ENCODE measurements at places on chromosomes 5 and 9.

- DNase-seq = no peak
Measured at GRCh38 chr5:102314328-102314727, 18.2 kb upstream of the SLCO4C1 start.

- no peak for DNase-seq
Measured at GRCh38 chr5:66906021-66906420, 290.6 kb downstream of the CD180 start.

GRCh38 chr9:76859860-76860259 lies 46.1 kb downstream of the PRUNE2 start:
- DNase-seq = no peak

DNA sequence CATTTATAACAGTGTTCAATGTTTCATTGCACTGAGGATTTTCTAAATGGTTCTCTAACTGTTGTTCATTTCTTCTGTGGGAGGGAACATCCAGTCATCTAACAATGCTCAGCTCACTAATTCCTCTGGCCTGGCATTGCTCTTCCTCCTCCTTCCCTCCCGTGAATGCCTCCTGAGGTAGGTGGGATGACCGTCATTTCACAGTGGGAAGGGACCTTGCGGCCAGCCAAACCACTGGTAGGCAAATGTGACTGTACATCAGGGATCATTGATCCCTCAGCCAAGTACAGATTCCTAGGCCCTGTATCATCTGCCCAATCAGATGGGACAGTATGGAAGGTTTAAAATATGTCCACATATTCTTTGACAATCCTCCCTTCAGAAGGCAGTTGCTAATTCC lies 23.7 kb upstream of the VDAC1 start:
- DNase-seq = no peak

- no peak for DNase-seq
Measured at GRCh38 chr9:98538626-98539031, 170.1 kb downstream of the GABBR2 start.

- peak; percentile 19 for DNase-seq
Measured at GRCh38 chr9:134191455-134192209, 27.3 kb upstream of the RNU6ATAC start.

DNA sequence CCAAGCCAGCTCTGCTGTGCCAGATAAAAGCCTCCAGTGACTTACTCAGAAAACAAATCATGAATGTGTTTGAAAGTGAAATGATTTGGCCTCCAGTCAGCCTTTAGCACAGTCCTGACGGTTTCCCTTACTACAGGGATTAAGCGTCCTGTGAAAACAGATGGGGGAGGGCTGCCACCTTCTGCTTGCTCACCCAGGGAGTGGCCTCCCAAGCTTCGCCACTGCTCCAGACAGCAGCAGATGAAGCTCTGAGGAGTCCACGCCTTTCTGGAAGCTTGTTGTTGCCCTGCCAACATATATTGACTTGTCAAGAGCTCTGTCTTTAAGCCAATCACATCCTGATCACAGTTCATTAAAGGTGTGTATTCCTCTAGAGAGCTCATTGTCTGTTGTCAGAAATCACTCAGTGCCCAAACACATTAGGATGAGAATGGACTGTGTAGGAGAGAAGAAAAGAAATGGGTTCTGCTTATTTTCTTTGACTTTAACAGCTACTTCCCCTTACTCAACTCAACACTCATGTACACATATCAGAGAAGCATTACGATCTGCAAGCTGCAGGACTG lies 4.9 kb upstream of the FYB1 start:
- no peak for DNase-seq

DNA sequence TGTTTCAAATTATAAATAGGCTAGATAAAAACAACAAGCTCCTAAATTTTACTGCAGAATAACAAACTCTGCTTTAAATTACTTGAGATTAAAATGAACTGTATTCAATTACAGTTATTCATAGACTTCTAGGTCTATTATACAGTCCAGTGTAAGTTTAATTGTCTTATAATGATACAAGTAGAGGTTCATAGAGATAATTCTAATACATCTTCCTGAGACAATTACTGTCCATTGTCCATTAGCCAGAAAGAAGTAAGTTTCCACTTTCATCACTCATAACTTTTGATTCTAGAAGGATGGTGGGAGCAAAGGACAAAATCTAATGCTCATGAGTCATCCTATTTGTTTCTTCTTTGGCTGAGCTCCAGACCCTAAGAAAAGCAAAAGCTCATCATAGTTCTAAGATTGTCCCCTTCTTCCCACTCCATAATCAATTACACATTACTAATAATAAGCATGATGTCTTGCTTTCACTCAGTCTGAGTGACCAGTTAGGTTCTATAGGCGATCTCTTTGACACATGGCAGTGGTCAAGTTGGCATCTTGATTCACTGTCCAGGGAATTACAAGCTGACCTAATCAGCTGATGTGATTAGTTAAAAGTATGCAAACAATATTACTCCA lies 502.5 kb upstream of the IZUMO3 start:
- DNase-seq = no peak

DNA sequence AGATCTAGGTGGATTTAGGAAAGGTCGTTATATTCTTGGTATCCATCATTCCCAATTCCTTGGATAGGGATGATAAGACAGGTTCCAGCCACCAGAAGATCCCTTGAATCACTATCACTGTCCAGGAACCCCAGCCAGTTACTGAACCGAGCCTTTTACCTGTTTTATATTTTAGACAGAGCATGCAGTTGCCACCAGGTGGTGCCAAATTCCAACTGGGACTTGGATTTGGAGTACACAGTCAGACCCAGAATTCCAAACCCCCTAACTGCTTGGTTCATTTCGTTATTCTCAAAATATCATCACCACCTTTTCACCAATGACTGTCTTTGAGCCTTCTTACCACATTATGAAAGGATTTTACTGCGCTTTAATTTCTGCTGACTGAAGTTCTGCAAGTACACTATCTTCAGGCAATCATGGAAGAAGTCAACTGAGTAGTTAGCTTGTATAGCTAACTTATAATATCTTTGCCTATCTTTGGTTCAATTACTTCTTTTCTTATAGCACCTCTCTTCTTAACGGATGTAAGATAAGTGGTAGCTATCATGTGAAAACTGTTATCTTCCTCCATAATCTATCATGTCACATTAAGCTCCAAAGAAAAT lies 191.8 kb downstream of the PRR16 start:
- no peak for DNase-seq

DNA sequence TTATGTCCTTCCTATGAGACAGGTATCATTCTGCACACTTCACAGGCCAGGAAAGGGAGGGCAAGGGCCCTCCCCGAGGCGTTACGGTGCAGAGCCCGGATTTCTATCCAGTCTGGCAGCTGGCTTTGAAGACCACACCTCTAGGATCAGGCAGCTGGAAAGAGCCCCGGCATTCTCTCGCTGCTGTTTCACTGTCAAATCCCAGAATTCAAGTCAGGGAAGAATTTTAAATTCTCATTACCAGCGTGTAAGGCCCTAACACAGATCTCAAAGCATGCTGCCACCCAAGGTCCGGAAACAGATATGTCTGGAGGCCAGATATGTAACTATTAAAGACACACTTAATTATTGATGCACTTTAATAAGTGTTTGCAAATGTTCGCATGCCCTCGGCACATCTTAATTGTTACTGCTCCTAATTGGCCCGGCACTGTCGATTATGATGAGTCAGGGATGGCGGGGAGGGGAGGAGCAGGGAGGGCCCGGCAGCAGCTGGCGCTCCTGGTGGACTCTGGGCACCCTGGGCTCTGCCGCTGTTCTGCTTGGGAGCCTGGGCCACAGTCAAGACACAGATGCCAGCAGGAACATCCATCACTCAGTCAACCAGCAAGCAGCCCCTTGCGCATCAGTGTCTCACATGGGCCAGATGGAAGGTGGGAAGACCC lies 76.3 kb upstream of the BARHL1 start:
- DNase-seq = no peak

GRCh38 chr9:71048280-71048679 lies 73.1 kb downstream of the TRPM3 start:
- no peak for DNase-seq

DNA sequence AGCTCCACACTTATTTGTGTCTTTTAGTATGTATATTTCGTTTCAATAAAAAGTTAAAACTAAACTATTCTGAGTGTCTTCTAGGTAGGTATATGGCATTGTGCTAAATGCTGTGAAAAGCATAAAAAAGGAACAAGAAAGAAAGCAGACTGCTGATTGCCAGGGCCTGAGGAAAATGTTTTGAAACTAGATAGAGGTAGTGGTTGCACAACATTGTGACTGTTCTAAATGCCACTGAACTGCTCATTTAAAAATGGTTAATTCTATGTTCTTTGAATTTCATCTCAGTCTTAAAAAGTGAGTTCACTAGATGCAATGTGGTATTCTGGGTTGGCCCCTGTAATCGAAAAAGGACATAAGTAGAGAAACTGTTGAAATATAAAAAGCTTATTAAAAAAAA lies 2.6 kb upstream of the ALAD start:
- DNase-seq = no peak

GRCh38 chr5:9056046-9056445 lies 489.8 kb downstream of the SEMA5A start:
- DNase-seq = no peak

GRCh38 chr5:172574871-172575223 lies 66.2 kb upstream of the NEURL1B start:
- peak; percentile 63 for DNase-seq

DNA sequence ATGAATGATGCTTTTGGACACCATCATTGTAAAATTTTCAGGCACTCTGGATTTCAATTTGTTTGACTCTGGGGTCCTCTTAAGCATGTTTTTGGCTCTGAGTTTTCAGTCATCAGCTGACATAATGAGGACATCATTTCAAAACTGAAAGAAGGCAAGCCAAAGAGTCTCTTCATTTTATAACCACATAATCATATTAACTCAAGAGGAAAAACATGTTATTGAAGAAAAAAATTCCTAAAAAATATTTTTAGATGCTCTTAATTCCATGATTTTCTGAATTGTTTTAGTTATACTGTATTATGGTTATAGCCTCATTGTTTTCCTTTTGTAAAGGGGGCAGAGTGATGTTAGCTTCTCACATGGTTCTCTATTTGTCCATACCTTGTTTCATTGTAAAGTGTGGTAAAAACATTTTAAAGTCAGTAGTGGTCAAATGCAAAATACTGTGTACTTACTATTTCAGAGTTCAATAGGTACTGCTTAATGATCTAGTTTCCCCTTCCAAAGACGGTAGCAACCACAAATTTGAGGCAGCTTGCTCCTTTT lies 472.1 kb downstream of the DMRT2 start:
- DNase-seq = no peak

GRCh38 chr9:89658931-89659330 lies 54.1 kb downstream of the GADD45G start:
- no peak for DNase-seq

DNA sequence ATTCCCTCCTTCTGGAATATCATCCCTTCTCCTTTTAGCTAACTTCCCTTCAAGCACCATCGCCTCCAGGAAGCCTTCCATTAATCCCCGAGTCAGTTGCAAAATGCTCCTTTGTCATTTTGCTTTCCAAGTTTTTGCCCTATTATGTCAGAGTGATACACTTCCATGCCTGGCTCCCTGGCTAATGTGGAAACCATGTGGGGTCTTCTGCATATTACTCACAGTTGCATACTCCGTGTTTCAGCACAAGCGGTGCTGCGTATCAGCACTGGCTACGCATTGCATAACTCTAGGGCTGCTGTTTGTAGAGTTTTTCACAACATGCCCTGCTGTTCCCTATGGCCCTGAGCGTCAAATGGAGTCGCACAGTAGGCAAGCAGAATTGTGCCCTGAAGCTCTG lies 1.9 kb downstream of the TEX53 start:
- no peak for DNase-seq

GRCh38 chr5:74665816-74666215 lies 19.2 kb upstream of the HEXB start:
- no peak for DNase-seq

DNA sequence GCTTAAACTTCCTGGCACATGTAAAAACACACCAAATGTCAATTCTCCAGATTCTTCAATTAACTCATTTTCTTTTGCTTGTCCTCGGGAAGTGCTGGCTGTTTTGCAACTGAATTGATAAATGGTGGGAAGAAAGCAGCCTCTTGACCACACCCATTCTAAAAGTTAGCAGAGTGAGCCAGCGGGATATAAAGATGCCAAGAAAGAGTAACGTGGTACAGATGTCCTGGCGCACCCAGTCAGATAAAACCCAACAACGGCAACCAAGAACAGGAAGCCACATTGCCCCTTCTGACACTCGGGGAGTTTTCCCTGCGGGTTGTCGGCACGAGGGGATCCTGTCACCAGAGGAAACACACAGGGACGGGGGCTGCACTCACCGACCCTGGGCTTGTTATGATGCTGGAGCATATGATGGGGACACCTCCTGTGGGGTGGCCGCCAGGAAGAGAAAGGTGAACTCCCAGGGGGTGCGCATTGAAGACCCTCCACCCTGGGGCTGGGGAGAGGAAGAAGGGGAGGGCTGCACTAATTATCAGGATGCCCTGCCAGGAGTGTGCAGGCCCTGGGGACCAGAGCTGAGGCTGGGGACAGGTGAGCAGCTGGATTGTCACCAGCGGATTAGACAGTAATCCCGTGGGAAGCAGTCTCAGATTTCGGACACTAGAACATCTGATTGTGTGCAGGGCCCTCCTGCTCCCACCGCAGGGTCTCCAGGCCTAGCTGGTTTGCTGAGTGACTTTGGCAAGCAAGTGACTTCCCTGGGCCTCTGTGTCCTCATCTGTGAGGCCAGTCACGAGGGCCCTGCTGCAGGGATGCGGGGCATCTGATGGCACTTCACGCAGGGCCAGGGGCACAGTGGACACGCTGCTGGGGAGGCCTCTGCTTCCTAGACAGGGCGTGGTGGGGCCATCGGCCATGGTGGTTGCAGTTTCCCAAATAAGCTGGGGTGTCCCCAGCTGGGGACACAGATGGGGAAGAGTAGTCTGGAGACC lies 59.2 kb downstream of the CRB2 start:
- no peak for DNase-seq

DNA sequence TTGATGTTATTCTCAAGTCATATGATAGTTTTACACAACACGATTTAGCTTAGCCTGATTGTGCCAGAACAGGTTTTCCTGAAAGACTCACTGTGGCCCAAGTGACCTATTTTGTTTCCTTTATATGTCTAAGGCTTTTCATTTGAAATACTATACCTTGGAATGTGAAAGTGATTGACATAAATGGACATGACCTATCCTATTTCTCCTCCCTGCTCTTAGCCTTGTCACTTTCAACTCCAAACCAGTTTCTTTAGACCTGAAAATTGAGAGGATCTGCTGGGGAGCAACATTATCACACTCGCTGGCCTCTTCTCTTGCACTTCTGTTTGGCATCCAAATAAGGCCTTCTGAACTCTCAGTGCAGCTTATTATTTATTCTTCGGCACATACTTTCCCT lies 496.8 kb downstream of the MAT2B start:
- DNase-seq = no peak

All from right forelimb (tissue), 1 donor.